ENCODE measurements at places on chromosomes 7 and 10.
A peak's percentile ranks its signal among the peaks of the same experiment; 100 is the strongest.

- no peak for DNase-seq
Observed at GRCh38 chr10:122462533-122463465, 1.4 kb downstream of the HTRA1 start.

- DNase-seq = no peak
Observed at GRCh38 chr7:87475359-87476178, at the start of gene ABCB4. Gene ABCB4 (minus strand): TSS chr7:87475680. CDS start chr7:87475465, 215 bp downstream.

- DNase-seq = no peak
Observed at GRCh38 chr10:47447705-47448104, 36.2 kb downstream of the ANXA8 start.

DNA sequence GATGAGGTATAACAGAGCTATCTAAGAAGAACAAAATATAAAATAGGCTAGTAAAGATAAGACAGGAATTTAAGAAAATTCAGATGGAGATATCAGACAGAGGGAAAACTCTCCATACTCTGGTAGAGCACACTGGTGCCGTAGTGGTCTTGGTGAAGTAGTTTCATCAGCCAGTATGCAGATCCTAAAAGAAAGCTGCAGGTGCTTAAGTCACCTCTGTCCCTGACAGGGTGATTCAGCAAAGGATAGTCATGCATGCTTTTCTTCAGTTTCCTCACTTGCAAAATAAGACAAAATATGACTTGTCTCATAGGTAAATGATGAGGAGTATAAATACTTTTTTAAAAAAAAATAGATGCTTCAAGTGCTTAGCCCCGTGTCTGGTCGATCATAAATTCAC lies 794.9 kb downstream of the TNS3 start:
- DNase-seq = no peak

- DNase-seq = no peak
Observed at GRCh38 chr10:6778992-6779701, 199.1 kb upstream of the PRKCQ start.

DNA sequence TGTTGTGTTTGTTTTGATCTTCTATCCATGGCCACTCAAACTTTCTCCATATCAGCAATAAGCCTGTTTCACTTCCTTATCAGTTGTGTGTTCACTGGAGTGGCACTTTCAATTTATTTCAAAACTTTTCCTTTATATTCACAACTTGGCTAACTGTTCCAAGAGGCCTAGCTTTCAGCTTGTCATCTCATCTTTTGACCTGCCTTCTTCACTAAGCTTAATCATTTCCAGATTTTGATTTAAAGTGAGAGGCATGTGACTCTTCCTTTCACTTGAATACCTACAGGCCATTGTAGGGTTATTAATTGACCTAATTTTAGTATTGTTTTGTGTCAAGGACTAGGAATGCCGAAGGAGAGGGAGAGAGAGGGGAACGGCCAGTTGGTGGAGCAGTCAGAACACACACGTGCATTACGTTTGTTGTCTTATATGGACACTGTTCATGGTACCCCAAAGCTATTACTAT lies 5.5 kb upstream of the GNAT3 start:
- DNase-seq = no peak

DNA sequence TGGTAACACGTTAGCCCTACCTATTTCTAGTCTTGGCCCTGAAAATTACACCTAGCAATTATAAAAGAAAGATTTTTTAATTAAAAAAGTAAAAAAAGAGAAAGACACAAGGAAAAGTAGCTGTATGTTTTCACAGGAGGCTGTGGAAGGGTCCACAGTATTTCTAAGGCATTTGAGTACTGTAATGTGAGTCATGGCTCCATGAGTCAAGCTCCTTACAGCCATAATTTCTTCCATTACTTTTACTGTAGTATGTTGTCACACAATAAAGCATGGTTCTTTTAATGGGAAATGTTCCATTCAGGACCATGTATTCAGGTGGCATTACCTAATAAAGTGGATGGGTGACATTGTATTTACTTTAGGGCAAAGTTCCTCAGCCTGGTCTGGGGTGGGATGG lies 113.4 kb downstream of the GPR37 start:
- DNase-seq = no peak

DNA sequence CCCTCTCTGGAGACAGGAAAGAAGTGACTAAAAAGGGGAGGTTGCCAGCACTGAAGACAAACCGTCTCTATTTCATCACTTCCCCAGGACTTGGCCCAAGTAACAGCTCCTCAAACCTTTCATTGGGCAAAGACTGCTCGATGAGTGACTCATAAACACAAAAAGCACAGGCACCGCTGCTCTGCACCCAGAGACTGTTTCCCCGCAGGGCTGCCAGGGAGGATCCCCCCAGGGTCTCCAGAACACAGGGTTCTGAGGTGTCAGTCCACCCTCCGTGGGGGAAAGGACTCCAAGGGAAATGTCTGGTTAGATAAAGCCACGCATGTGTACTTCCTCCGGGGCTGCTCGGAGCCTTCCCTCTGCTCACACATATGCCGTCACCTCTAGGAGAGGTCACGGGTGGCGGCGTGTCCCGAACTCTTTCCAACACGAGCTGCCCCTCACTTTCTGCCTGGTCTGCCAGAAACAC lies 59.9 kb downstream of the INSIG1 start:
- no peak for DNase-seq

GRCh38 chr10:24305551-24306506 lies 96.9 kb downstream of the KIAA1217 start:
- DNase-seq = no peak

- DNase-seq = no peak
Observed at GRCh38 chr10:79452174-79452611, 6.8 kb upstream of the ZCCHC24 start.

GRCh38 chr7:137695942-137696341 lies 150.8 kb downstream of the DGKI start:
- DNase-seq = no peak

- DNase-seq = no peak
Observed at GRCh38 chr10:59622320-59623132, 87.1 kb downstream of the SLC16A9 start.

DNA sequence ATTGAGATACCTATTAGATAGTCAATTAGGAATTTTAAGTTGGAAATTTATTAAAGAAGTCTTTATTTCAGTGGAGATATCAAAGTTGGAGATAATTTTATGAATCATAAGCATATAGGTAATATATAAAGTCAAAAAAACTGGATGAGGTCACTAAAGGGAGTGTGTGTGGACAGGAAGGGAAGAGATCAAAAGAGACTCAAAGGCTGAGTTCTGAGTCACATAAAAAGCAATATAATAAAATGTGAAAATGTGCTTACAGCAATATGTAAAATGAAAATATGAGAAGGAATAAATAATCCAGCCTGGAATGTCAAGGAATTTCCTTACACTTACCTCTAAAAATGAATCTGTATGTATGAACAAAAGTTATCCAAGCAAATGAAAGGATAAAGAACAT lies 583.3 kb upstream of the SORCS1 start:
- no peak for DNase-seq

DNA sequence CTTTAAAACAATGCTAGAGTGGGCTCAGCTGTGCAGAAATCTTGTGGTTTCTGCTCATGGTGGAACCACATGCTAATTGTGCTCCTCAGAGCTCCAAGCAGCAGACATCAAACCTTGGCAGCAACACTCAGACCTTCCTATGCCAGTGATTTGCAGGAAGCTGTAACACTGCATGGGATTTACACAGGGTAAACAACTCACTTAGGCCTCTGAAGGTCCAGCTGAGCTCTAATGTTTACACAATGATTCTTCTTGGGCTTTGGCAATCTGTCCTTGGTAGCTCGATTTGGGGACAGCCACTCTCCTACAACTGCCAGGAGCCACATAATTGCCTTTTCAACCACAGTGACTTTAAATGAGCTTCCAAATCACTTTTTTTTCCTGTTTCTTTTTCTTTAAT lies 97.7 kb upstream of the PDLIM1 start:
- no peak for DNase-seq

- no peak for DNase-seq
Observed at GRCh38 chr7:36301914-36302771, 87.5 kb upstream of the ANLN start.

- peak; percentile 49 for DNase-seq
Observed at GRCh38 chr10:90871766-90872647, at the start of gene RPP30. Gene RPP30 (plus strand): TSS chr10:90871974. CDS start chr10:90871987, 13 bp downstream.

All from D721Med (cell line).